ENCODE measurements at places on chromosomes 1 and 21.

- DNase-seq: peak; percentile 95
Measured at GRCh38 chr1:17874231-17874630, 119.1 kb downstream of the ACTL8 start.

- DNase-seq: no peak
Measured at GRCh38 chr1:220694866-220695382, 4.8 kb downstream of the C1orf115 start.

- no peak for DNase-seq
Measured at GRCh38 chr1:119987686-119988085, 81.8 kb downstream of the NOTCH2 start.

DNA sequence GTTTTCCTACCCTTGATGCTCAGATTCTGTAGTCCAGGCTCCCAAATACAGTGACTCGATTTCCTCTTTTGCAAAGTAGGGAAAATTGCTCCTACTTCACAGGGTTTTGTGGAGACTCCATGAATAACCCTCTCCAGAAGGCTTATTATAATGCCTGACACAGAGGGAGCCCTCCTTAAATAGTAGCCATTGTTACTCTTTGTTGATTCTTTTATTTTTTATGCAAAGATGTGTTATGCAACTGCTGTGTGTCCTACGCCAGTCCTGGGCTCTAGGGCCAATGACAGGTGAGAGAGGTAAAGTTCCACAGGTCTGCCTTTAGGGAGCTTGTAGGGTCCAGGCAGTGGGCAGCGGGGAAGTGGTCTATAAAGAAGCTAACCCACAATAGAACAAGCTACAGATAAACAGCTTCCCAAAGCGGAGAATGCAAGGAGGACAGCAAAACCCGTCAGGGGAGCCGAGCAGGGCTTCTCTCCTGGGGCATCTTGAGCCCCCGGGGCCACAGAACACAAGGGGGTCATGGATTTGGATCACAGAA lies 1.5 kb downstream of the AADACL3 start:
- no peak for DNase-seq

- DNase-seq: no peak
Measured at GRCh38 chr1:11494771-11495170, 15.8 kb downstream of the DISP3 start.

GRCh38 chr1:111015222-111015621 lies 51.5 kb upstream of the LRIF1 start:
- DNase-seq: no peak

- no peak for DNase-seq
Measured at GRCh38 chr1:180571832-180572636, 13.3 kb downstream of the OVAAL start.

DNA sequence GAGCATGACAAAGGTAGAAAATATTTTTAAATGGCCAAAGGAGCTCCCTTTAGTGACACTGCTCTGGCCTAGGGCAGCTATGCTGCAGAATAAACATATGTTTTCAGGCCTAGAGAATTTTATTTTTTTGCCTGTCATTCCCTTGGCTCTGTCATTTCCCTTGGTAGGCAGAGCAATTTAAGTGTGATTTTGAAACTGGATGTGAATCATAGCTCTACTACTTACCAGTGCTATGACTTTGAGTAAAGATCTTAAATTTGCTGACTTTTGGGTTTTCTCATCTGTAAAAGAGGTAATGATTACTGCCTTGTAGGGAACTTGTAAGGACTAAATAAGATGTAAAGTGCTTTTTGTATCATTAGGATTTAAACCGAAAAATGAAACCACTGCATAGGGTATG lies 189.0 kb upstream of the ZRANB2 start:
- no peak for DNase-seq

GRCh38 chr1:211920141-211920572 lies 89.6 kb upstream of the LPGAT1 start:
- no peak for DNase-seq

GRCh38 chr1:2028870-2029560 lies 9.9 kb downstream of the GABRD start:
- no peak for DNase-seq

- no peak for DNase-seq
Measured at GRCh38 chr1:26545969-26546323, 16.4 kb downstream of the RPS6KA1 start.

GRCh38 chr1:192516776-192517297 lies 58.7 kb upstream of the RGS1 start:
- no peak for DNase-seq

DNA sequence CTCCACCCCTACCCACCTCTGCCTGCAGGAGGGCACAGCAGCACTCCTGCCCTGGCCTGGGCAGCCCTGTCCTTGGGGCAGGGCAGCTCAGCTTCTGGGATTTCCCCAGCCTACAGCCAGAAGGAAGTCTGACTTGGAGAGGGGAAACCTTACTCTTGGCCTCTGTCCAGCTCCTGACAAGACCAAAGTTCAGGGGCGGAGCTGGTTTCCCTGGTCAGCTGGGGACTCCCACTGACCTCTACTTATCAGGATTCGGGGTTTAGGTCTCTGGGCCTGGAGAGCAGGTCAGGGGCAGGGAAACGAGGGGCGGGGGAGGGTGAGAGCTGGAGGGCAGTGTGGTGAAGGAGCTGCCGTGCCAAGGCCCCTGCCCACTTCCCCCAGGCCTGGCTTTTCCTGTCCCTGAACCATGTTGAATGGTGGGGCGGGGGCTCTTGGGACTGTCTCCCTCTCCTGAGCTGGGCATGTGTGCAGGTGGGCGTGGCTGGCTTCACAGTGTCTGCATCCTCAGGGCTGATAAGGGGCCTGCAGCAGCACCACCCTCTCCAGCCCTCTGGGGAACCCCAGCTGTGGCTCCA lies 16.8 kb upstream of the ETV3 start:
- no peak for DNase-seq

DNA sequence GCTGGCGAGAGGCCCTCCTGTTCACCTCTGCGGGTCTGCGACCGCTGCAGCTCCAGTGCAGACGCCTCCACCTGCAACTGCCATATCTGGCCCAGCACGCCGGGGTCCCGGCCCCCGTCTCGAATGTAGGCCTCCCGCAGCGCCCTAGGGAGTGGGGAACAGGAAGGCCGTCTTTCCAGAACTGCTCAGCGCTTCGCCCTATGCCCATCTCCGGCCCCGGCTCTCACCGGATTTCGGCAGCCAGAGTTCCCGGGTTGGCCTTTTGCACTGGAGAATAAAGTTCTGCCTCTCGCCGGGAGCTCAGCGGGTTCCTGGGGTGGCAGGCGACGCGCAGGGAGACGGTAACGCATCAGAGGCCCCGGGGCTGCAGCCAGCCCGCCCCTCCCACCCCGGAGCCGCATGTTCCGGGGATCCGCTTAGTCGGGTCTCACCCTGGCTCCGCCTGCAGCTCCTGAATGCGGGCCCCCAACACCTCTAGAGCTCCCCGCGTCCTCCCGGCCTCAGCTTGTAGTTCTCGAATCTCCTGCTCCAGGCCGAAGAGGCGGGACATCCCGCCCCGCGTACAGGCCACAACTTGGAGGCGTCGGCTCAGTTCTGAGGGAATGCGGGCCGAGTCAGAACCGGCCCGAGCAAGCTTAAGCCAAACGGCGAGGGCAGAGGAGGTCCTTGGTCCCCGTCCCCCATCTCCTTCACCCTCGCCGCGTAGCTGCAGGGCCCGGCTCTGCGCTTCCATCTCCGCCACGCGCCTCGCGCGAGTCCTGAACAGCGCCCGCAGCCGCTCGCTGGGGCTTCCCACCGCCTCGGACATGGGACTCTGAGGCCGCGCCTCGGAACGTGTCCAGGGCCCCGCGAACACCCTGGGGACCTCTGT lies 1.1 kb downstream of the CCDC17 start:
- DNase-seq: no peak

- DNase-seq: no peak
Measured at GRCh38 chr1:170076199-170076598, 1.7 kb upstream of the KIFAP3 start.

DNA sequence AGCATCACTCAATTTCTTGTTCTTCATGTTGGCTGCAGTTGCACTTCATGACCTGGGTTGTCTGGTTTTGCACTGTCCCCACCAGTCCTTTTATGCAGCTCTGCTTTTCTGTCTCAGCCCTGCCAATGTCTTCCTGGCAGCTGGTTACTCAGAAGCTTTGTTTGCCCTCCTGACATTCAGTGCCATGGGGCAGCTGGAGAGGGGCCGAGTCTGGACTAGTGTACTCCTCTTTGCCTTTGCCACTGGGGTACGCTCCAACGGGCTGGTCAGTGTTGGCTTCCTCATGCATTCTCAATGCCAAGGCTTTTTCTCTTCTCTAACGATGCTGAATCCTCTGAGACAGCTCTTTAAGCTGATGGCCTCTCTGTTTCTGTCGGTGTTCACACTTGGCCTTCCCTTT lies 6.6 kb downstream of the PIGV start:
- DNase-seq: no peak

GRCh38 chr1:46284597-46285564 lies 18.5 kb downstream of the LRRC41 start:
- no peak for DNase-seq

GRCh38 chr1:41340655-41341364 lies 20.4 kb upstream of the FOXO6 start:
- no peak for DNase-seq

GRCh38 chr1:204286831-204287421 lies 72.8 kb downstream of the PLEKHA6 start:
- DNase-seq: no peak

DNA sequence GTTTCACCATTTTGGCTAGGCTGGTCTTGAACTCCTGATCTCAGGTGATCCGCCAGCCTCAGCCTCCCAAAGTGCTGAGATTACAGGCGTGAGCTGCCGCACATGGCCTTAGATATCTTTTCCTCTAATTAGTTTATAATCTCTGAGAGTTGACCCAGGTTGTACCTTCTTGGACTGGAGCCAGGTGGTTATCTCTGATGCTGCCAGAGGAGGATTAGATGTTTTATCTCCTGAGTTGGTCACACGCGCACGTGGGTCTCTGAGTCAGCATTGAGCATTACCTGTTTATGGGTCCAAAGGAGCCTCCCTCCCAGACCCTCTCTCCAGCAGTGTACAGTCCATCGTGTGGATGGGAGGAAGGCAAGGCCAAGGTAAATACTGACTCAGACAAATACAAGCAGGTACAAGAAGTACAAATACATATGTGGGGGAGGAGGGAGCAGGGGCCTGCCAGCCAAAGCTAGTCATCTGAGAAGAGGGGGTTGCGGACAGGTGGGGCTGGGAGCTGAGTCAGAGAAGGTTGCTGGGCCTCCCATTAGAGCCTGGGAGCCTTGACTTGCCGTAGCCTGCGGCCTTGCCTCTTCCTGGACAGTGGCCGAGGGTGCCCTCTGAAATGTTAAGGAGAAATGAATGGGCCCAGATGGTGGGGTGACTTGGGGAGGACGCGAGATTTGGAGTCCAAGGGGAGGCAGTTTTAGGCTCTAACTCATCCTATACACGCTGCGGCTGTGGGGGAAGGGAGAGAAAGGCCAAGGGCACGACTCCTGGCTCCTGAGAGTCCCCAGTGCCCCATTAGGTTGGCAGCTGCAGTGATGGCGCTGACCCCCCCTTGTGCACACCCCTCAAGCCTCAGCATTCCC lies 13.1 kb downstream of the IL6R start:
- no peak for DNase-seq

GRCh38 chr1:172146141-172146850 lies 274.2 kb upstream of the C1orf105 start:
- DNase-seq: no peak

- no peak for DNase-seq
Measured at GRCh38 chr1:180532854-180533253, 25.9 kb upstream of the OVAAL start.

DNA sequence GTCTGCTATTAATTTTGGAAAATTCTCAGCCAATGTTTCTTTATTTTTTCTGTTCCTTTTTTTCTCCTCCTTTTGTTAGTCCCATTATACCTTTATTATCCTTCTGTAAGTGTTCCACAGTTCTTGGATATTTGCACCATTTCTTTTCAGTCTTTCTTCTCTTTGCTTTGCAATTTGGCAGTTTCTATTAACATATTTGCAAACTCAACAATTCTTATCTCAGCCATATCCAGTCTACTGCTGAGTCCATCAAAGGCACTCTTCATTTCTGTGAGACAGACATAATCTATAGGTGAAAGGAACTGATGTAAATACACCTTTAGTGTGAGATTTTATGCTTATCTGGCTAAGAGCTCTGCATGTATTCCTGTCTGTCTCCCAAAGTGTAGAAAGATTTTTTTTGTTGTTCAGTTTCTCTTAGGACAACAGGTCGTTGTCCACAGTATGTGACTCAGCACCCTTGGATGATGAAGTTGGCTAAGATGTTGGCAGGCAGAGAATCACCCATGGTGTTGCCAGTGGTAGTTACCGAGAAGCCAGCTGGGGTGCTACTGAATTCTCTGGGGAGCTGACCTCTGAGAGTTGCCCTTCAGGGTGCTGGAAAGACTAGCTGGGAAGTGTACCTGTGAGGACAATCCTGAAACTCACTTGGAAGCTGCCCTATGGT lies 38.4 kb downstream of the LEPR start:
- no peak for DNase-seq

- DNase-seq: no peak
Measured at GRCh38 chr21:31558189-31558961, 101.1 kb upstream of the SOD1 start.

- DNase-seq: peak; percentile 85
Measured at GRCh38 chr1:40948741-40949443, 30.6 kb upstream of the CTPS1 start.

GRCh38 chr1:173300061-173301044 lies 93.2 kb upstream of the TNFSF4 start:
- no peak for DNase-seq

GRCh38 chr1:220269036-220269435 lies 3.2 kb downstream of the RAB3GAP2 start:
- DNase-seq: no peak

GRCh38 chr21:34105947-34106541 lies 32.7 kb downstream of the MRPS6 start:
- DNase-seq: no peak

DNA sequence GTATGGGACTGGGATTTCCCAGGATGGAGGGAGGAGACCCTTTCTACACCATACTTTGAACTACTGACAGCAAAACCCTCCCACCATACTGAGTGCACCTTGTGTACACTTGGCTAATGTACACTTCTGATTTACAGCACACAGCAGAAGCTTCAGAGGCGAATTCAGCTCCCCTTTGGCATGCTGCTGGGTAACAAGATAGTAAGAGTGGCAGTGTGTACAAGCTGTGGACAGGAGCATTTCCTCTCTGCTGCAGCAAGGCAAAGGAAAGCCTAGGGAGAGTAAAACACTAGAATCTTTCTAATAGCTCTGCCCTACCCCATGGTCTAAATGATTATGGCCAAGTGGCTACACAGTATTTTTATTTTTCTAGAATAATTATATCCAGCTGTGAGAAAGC lies 83.9 kb upstream of the ARTN start:
- no peak for DNase-seq

All from HS-27A (cell line).